Suppressor macrophage treated with lipopolysaccharide for 4 hours (primary cell): ENCODE measurements at places on chromosomes 1 and 21.

GRCh38 chr1:31010086-31010989, 55.2 kb downstream of the PUM1 start:
- DNase-seq = peak; percentile 72

- DNase-seq = peak; percentile 59
These were observed 88.9 kb downstream of the PIK3R3 start for GRCh38 chr1:46043458-46044017.

- DNase-seq = peak; percentile 66
These were observed 257.7 kb upstream of the SGIP1 start for GRCh38 chr1:66276218-66276617.

DNA sequence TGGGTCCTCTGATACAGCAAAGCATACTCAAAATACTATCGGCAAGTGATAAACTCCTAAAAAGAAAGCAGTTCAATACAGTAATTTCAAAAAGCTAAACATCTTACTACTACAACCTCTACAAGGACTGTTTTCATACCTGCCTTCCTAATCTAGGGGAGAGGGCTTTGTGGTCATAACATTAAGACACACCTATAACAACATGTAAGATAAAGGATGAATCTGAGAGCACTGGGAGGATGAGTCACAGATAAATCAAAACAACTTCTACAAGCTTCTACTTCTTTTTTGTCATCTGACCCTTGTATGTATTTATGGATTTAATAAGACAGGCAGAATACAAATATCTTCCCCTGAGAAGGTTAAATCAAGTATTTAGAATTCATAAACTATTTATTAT, 40.0 kb downstream of the LTN1 start:
- DNase-seq = no peak

DNA sequence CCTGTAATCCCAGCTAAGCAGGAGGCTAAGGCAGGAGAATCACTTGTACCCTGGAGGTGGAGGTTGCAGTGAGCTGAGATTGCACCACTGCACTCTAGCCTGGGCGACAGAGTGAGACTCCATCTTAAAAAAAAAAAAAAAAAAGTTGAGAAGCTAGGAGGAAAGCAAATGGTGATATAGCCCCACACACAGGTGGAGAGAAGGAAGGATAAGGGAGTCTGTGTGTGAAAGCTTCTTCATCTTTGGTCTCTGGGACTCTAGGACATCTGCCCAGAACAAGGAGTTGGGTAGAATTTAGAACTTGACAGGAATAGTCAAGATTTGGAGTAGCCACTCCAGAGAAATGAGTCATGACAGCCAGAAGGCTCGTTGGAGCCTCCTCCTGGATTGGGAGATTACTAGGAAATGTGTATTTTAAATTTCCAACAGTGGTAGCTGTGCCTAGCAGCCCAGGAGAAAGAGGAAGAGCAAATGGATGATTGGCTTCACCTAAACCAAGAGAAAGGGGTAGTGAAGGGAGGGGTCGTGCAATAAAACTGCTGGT, 19.9 kb downstream of the NPL start:
- no peak for DNase-seq

GRCh38 chr21:34795548-34796180, 126.9 kb downstream of the CLIC6 start:
- peak; percentile 33 for DNase-seq

DNA sequence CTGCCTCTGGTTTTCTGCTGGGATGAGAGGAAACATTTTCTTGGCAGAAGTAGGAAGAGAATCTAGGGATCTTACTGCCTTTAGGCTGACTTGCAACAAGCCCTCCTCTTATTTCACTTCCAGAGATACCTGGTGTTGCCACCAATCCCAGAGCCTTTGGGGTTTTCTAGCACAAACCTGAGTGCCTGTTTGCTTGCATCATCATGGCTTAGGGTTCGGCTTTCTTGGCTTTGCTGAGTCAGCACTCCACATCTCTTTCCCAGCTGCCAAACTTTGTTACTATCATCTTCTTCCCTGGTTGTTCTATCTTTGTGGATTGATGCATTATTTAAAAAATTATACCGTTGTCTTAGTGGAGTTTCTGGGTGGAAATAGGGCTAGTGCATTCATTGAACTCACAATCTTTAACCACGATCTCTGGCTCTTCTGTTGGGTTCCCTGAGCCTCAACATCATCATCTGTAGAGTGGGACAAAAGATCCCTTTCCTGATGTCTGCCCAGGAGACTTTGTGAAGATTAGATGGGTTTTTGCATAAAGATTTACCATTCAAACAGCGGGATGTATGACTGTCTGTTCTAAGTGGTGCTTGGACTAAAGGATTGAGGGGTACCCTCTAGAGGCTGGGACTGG, 76.6 kb upstream of the SELENON start:
- no peak for DNase-seq

DNA sequence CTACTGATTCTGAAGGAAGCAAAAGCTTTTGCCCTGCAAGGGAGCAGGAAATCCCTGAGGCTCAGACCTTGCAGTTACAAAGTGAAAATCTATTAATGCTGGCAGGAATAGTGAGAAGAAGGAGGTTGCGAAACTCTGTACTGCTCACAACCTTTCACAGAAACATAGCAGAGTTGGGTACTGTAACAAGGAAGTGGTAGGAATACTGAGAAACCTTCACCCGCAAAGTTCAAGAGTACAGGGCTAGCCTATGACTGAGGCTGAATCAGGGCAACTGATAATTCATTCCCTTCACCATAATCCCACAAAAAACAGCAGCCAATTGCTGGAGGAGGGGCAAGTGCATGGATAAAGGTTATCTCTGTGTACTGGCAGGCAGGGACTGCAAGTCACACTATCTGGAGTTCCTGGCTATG, 23.9 kb upstream of the KCTD3 start:
- DNase-seq = peak; percentile 50
